ENCODE measurements at places on chromosomes 7 and 10.

GRCh38 chr10:63591600-63592379 lies 70.6 kb downstream of the REEP3 start:
- DNase-seq, result no peak

DNA sequence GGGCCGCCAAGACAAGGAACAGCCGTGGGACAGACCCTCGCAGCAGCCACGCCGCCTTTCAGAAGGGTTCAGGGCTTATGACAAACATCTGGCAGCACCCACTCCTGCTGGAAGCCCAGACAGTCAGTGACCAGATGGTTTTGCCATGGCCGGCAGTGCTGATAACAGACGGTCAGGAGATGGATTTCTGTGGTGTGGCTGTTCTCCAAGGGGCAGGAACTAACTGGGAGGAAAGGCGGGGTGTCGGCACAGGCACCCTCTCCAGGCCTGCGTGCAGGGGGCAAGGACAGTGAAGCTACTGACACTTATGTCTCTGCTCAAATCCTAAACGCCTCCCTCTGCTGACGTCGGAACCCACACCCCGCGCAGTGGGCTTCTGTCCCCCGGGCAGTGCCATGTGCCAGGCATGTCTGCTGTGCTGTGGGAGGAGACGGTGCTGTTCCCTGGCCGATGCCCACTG lies 416.1 kb downstream of the DNAJB6 start:
- no peak for DNase-seq

- DNase-seq, result no peak
Measured at GRCh38 chr7:155527664-155528063, 18.7 kb downstream of the CNPY1 start.

GRCh38 chr10:8463853-8464252 lies 409.4 kb downstream of the GATA3 start:
- DNase-seq, result no peak

All from NCI-H226 (cell line).